ENCODE measurements at places on chromosomes 3 and 15.

- no peak for DNase-seq
Observed at GRCh38 chr15:58222679-58223078, 84.5 kb downstream of the AQP9 start.

- no peak for DNase-seq
Observed at GRCh38 chr3:153885359-153885758, 235.8 kb upstream of the ARHGEF26 start.

GRCh38 chr3:71488882-71489281, 94.6 kb downstream of the FOXP1 start:
- DNase-seq = no peak

GRCh38 chr3:148735597-148735996, 37.9 kb downstream of the AGTR1 start:
- DNase-seq = no peak

DNA sequence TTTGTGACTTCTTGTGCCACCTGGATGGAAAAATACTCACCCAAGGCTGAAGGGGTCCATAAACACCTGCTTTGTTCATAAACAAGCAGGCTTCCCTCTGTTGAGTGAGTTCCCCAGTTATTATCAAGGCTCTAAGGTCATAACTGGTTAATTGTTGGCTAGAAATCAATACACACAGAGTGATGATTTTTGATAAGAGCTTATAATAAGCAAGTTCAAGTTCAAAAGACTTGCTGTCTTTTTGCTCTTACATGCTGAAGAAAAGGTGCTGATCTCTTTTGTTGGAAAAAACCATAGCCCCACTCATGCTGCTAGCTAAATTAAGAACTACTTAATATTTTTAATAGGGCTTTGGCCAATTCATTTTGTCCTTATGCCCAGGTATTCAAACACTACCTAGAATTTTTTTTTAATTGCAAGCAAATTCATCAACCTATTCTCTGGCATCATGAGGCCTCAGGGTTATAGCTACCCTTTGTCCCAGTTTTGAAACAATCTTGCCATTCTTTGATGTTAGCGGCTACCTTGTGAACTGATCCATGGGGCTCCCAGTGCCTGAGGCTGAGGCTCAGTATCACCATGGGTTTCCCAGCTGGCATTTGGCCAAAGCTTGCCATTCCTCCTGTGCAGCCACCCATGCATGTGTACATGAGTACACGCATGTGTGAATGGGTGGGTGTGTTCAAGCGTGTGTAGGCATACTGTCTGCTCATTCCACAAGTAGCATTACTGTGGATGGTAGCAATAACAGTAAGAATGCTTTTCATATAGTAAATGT, 127.6 kb upstream of the LPP start:
- DNase-seq = no peak

GRCh38 chr3:141431411-141432378, 55.1 kb upstream of the RASA2 start:
- no peak for DNase-seq

DNA sequence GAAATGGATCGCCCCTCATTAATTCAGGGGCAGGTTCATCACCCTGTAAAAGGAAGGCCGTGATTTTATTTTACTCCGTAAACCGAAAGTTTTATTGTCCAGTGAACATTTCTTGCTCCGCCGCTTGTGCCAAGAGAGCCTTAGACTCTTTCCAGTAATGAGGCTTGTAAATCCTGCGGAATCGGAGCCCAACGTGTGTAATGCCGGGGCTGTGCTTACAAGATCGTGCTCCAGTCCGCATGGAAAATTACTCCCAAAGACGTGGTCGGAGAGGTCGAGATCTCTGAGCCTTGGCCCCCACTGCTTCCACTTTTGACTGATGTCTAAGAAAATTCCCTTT, 649 bp upstream of the PLOD2 start:
- DNase-seq = no peak

GRCh38 chr15:56758770-56759449, 25.6 kb upstream of the ZNF280D start:
- no peak for DNase-seq

- no peak for DNase-seq
Observed at GRCh38 chr3:50136714-50137405, 18.3 kb upstream of the SEMA3F start.

All from cortex of kidney (tissue), 1 donor.